ENCODE measurements at places on chromosomes 11 and 22.

- DNase-seq: no peak
These were observed 282.6 kb downstream of the CADM1 start for GRCh38 chr11:115221461-115222069.

GRCh38 chr22:19591568-19591967 is 67.4 kb upstream of the CLDN5 start:
- no peak for DNase-seq

GRCh38 chr22:47144076-47144765 is 381.8 kb downstream of the TBC1D22A start:
- no peak for DNase-seq

DNA sequence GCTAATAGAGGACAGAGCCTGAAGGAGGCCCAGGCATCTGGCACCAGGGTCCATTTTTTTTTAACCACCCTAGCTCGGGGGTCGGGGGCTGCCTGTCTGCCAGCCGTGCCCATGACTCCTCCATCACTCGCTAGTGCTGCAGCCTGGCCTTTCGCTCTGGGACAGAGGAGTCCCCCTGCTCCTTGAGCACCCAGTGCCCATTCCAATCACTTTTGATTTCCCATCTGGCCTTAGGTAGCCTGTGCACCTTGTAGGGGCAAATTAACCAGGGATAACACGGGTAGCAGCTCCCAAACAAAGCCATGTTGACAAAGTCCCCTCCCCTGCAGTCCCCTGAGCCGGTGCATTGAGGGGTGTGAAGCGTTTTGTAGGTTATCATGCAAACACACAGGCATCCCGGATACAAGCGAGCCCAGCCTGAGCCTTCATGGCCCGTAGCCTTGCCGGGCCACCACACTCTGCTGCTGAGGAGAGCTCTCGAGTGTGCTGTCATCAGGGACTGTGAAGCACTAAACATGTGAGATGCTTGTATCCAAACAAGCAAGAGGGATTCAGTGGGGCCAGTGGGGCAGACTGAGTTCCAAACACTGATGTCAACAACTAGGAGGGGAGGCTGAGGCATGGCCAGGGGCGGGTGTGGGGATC is 208.7 kb downstream of the DSCAML1 start:
- no peak for DNase-seq

DNA sequence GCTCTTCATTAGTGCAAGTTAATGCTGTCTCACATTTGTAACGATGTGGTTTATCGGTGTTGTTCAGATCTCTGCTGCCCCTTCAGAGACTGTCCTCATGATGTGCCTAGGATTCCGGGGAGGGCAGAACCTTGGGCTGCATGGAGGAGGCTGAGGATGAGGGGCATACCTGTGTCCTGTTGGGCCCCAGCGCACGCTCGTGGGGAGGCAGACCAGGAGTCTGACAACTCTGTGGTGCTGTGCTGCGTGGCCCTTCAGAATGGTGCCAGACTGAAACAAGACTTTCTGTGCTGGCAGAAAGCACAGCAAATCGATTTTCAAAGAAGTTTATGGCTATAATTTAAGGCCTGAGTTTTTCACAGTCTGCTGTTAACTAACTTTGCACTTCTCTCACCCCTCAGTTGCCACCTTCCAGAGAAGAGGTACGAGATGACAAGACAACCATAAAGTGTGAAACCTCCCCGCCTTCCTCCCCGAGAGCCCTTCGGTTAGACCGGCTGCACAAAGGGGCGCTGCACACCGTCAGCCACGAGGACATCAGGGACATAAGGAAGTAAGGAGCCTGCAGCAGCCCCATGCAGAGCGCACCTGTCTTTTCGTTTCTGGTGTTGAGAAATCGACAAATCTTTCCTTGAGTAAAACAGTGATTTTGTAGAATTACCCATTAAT is 44.3 kb upstream of the CTTN start:
- no peak for DNase-seq

GRCh38 chr11:43871051-43871450 is 9.6 kb upstream of the ALKBH3 start:
- DNase-seq: no peak

DNA sequence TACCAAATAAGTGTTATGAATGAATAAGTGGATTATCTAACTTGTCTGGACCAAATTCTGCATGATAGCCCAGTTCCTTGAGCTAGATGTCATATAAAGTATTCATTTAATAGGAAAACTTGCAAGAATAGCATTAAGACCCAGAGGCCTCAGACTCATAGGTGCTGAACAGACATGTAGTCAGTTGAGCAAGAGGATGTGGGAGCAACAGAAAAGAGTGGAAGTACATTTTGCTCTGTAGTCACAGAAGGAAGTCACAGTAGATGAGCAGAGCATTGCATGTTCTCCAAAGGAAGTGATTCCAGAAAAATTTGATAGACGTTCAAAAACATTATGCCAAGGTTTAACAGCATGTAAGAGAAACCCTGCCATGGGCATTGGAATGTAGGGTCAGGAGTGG is 9.5 kb downstream of the HOATZ start:
- no peak for DNase-seq

DNA sequence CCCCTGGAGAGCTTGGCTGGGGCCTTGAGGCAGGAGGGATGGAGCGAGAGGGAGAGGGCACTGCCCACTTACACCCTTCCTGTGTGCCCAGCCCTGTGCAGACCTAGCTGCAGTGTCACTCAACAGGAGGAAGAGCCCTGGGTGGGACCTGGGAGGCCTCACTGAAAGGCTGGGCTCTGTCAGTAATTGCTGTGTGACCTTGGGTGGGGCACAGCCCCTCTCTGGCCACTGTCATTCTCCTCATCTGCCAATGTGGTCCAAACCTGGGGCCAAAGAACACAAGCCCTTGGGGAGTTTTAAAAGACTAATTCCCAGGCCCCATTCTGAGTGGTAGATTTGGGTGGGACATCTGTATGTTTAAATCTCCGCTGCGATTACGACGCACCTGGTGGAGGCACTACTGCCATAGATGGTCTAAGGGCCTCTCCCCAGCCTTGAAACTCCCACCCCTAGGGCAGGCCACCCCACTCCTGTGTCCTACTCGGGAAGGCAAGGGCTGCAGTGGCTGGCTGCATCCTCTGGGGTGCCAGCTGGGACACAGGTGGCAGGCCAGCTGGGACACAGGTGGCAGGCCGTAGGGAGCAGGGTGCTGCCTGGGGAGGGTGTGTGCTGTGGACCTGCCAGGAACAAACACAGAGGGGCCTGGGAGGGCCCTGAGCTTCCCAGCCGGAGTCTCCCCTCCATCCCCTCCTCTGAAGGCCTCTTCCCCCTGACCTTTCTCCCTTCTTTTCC is 12.3 kb upstream of the SOX10 start:
- DNase-seq: no peak

DNA sequence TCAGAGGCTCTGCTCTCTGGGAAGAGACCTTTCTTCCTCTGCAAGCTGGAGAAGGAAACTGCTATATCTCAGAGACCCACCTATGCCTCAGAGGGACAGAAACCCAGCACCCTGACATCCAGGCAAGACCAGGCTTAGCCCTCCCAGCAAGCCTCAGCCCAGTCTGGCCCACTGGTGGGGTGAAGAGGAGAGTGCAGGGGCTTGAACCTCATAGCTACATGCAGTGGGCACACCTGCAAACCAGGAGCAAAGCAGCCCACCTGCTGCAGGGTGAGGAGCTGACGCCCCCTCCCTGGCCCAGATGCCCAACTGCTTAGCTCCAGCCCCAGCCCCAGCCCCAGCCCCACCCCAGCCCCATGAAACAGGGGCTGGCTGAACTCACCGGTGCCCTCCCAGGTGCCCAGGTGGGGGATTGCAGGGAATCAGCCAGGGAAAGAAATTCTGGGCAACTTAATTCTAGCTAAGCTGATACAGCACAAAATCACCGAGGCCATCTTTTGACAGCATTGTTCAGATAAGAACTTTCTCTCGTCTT is 246.8 kb downstream of the BUD13 start:
- no peak for DNase-seq

Data from stimulated activated CD4-positive, alpha-beta T cell treated with anti-CD3 and anti-CD28 coated beads, Interleukin-2, amount 100 ng/mL, for 24 hours (primary cell).